ENCODE measurements at places on chromosomes 5 and 9.

- no peak for DNase-seq
These were observed 45.7 kb upstream of the ORM1 start for GRCh38 chr9:114276908-114277821.

- no peak for DNase-seq
These were observed 8.2 kb downstream of the ABL1 start for GRCh38 chr9:130843049-130843908.

DNA sequence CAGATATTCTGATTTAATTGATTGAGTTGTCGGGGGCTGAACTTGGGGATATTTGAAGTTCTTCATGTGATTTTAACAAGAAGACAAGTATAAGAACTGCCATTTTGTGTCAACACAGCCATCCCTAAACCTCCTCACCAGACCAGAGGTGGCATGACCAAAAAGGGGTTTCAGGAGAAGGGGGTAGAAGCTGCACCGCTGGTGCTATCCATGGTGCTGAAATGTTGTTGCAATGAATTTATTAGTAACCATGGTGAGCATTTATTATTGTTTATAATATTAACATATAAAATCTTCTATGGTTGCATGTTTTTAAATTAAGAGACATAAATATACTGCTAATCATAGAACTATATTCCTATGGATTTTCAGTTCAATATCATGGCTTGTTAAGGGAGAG is 72.3 kb downstream of the GNA14 start:
- no peak for DNase-seq

DNA sequence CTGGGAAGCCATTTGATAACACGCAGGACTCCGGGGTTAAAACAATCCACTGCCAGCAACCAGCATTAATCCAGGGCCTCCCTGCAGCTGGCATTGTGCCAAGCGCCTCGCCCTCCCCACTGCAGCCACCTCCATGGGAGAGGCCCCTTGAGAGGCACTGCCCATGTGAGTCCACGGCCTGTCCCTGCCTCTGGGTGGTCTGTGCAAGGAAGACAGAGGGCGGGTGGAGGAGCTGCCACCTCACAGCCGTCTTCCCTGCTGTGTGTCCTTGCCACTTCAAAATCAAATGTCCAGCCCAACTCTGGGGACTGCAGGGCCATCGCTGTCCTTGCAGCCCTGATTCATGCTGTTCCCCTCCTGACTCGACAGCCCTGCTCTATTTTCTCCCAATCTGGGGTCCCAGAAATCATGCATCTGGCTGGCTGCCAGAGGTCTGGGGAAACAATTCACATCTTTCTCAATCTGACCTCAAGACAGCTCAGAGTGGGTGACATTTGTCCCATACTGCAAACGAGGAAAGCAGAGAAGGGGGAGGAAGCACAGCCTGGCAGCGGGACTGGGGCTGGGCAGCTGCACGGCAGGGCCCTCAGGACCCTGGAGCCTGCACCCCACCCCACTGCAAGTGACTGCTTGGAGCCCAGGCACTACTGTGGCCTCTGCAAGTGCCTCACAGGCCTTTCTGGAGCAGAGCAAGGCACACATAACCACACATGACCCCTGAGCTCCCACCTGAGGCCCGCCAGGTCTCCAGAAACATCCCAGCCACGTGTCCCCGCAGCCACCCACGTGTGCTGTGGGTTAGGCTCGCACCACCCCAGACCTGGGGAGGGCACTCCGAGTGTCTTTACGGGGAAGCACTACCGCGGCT is 15.7 kb downstream of the BRD3OS start:
- no peak for DNase-seq

DNA sequence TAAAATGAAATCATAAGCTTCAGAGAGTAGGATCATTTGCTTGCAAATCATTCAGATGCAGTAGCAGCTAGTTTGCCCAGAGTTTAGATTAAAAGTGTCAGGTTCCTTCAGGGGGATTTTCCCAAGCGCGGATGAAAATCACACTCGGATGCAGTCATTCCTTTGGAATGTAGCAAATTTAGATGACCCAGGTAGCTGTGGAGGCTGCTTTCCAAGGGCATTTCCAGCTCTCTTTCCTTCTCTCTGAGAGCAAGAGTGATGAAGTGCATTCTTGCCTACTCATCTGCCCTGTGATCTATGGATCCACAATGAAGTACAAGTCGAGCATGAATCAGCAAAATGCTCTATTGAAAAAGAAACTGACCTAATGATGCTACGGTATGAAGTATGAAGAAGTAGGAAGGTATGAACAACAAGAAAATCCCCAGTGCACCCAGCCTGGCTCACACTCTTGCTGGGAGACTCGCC is 200.2 kb downstream of the PLK2 start:
- no peak for DNase-seq

DNA sequence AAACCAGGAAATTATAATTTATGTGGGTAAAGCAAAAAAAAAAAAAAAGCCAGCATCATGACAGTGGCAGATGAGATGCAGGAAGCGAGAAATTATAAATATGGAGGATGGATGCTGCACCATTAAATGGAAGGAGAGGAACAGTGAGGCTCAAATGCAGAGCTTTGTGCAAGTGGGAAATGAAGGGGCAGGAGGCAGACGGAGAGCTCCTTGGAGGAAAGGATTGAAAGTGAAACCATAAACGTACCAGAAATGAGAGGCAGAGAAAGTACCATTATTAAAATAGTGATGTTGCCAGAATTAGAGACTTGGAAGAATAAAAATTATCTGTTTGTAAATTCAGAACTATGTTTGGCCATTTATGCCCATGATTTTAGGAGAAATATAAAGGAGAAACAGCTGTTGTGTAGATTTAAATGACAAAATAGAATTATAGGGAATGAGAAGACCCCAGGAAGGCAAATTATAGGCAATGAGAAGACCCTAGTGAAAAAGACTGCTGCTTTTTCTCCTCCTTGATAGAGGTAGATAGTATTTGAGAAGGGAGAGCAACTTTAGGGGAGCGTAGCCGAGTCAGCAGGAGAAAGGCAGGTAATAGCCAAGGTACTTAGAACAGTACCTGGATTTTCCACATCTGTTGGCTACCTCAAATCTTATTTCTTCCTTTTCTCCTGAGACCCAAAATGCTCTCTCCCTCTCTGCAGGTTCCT is 341.0 kb upstream of the CD180 start:
- DNase-seq: peak; percentile 8

DNA sequence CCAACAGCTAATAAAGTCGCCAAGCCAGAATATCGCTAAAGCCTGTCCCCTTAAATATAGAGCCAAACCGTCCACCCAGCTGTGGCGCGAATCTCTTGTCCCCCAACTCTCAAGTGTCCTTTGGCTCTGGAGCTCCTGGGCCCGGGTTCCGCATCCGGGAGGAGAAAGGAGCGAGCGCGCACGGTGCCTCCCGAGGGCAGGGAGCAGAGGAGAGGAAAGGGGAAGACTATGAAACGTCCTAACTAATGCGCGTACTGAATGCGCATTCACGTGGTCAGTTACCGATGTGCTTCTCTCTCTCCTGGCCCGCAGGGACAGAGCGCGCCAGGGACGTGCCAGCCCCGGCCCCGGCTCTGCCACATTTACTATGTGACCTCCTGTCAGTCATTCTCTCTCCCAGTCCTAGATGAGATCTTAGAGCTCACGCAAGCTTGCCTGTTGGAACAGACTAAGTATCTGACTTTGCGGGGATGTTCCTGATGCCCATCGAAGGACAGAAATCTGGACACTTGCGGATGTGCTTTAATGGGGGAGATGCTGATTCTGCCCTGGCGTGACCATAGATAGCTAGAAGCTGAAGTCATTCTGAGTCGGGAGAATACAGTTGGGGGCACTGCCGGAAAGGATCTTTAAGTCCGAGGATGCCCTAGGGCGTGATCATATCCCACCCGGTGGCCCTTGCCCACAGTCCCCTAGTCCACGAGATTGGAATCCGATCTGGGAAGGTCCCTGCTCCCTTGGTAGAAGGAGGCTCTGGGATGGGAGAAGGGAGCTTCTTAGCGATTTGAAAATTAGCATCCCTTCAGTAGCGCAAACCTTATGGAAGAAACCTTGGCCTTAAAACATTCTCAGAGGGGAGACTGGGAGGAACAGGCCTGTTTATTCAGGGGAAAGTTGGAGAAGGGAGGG is 5.7 kb upstream of the EBF1 start:
- DNase-seq: no peak

DNA sequence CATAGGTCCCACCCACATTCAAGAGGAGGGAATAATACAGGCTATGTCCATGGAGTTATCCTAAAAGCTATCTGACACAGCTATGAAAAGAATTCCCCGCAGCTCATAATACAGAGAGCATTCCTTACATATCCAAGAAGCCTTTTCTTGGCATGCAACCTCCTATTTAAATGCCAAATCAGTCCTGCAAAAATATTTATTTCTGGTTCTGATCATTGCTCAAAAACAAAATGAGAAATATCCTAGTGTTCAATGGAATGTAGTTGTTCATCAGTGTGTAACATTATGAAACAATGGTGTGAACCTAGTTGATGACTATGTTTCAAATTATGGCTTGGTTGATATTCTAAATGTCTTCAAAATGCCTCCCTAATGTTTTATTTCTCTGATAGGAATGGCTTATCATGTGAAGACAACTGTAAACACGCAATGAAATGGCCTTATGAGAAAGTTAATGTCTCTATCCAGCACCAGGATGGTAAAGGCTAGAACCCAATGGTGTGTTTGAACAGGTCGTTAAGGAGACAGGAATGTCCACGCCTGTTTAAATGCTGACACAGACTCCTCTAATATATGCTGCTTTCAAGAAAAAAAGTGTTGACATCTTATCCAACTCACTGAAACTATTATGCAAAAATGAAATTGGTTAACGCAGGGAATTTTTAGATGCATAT is 126.7 kb upstream of the CDH6 start:
- DNase-seq: no peak

DNA sequence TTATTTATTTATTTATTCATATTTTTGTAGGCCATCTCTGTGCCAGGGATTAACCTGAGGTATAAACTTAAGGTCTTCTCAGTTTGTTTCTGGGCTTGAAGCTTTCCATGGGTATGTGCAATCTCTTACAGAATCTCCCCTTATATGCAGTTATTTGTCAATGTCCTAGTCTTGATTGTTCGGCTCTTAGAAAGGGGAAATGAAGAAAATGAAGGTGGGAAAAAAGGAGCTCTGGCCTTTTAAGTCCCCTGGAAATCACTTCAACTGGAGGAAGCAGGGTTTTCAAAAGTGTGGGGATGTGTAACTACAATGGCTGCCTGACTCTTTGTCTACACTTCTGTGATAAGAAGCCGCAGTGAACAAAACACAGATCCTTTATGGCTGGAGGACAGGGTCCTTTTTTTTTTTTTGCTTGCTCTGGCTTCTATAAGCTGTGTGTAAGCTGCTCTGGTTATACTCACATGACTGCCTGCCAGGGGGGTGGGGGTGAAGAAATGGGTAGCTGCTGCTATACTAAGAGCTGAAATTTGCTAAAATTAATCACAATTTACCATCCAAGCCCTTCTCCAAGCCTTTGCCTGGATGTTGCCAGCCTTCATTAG is 33.7 kb downstream of the CENPP start:
- no peak for DNase-seq

DNA sequence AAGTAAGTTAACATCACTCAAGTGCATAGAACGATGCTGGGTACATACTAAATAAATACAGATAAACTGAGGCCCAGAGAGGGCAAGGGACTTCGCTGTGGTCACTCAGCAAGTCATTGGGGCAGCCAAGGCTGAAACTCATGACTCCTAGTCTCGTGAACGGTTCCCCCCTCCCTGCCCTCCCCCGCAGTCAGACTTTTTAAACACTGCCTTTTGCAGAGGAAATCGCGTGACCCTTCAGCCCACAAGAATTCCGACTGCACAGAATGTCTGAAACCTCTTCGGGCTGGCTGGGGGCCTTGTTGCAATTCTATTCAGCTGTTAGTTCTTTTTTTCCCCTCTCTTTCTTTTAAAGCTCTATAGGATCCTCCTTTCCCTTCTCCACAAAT is 28.1 kb downstream of the NEK6 start:
- DNase-seq: no peak

DNA sequence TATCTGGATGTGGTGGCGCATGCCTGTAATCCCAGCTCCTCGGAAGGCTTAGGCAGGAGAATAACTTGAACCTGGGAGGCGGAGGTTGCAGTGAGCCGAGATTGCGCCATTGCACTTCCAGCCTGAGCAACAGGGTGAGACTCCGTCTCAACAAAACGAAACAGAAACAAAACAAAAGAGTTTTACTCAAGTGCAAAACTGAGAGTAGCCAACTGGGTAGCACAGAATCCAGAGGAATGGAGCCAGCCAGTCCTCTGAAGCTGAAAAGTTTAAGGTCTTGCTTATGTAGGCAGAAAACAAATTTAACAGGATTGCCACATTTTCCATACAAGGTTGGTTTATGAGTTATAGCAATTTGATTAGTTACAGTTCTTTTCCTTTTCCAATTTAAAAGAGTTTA is 32.0 kb downstream of the SPIN1 start:
- no peak for DNase-seq

GRCh38 chr9:6715755-6716643 is 41.8 kb upstream of the KDM4C start:
- peak; percentile 62 for DNase-seq

GRCh38 chr5:136192526-136193321 is at the start of gene SMIM32:
Gene SMIM32, minus strand, starts transcription at chr5:136193162. Its CDS starts 638 bp downstream, at chr5:136192524.
- no peak for DNase-seq

DNA sequence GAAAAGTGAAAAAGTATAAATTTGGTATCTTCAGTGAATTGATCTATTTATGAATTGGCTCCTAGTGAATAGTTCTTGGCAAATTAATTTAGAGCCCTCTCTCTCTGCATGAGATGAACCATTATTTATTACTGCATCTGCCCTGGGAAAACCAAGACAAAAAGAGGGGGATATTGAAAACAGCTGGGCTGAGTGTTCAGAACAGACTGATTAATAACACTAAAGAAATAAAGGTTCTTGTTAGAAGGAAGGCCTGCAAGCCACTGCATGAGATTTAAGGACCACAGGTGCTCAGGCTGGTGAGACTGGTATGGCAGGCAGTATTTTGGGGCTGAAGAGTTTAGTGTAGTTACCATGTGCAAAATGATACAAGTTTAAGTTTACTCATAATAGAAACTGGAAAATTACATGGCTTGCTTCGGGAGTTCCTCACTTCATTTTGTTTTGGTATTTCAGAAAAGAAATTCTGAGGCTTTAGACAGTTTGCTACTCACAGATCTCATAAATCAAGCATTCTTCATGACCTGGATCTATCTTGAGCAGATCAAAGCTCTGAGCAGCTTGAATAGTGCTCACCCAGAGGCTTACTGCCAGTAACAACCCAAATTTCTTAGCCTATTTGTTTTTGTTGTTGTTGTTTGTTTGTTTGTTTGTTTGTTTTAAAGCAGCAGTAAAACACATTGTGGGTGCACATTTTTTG is 56.1 kb downstream of the KIAA1958 start:
- no peak for DNase-seq

- DNase-seq: no peak
These were observed 79.8 kb downstream of the KLF4 start for GRCh38 chr9:107409581-107410389.

DNA sequence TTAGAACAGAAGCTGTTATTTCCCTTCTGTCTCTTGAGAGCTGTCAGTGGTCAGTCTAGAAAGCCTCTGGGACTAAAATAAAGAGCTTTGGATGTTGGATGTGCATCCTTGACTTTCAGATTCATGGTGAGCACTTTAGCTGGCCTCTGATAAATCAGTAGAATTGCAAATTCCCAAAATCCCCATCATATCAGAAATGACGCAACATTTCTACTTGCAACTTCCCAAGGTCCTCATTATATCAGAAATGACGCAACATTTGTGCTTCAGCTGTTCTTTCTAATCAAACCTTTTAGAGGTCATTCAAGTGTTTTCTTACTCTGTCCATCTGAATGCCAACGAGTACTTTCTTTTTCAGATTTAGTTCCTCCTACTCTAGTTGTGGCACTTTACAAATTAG is 167.3 kb upstream of the MOCS2 start:
- no peak for DNase-seq

Measured in central memory CD4-positive, alpha-beta T cell (primary cell).